ENCODE measurements at places on chromosomes 6 and 20.
A peak's percentile ranks its signal among the peaks of the same experiment; 100 is the strongest.

- no peak for DNase-seq
Observed at GRCh38 chr6:159311618-159312017, 142.4 kb downstream of the FNDC1 start.

DNA sequence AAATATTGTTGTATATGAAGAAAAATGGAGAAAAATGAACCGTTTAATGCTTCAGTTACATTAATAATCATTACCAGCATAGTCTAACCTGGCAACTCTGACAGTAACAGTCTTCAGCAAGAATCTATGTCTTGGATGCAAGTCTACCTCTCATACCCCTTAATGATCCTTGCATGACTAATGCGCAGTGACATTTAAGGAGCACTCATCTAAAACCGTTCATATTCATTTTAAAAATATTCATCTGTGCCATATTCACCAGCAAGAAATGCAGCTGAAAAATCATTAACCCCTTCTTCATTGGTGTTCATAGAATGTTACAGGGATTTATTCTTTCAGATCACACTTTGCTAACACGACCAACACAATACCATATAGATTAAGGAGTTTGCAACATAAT lies 227.2 kb upstream of the ASCC3 start:
- DNase-seq, result no peak

DNA sequence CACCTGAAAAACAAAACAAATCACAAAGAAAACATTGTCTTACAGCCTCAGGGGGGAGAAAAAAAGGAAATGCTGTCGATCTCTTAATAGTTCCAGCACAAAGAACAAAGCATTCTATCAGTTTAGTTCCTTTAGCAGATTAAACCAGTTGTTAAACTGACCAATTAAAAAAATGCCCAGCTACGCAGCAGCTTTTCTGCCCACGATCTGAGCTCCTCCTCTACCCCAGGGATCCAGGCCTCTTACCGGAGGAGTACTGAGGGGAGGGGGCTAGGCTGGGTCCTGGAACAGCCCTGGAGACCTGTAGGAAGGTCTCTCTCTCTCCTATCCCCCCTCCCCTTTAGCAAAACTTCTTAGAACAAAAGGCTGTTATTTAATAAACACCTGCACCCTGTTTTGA lies 13.4 kb downstream of the PTK7 start:
- no peak for DNase-seq

DNA sequence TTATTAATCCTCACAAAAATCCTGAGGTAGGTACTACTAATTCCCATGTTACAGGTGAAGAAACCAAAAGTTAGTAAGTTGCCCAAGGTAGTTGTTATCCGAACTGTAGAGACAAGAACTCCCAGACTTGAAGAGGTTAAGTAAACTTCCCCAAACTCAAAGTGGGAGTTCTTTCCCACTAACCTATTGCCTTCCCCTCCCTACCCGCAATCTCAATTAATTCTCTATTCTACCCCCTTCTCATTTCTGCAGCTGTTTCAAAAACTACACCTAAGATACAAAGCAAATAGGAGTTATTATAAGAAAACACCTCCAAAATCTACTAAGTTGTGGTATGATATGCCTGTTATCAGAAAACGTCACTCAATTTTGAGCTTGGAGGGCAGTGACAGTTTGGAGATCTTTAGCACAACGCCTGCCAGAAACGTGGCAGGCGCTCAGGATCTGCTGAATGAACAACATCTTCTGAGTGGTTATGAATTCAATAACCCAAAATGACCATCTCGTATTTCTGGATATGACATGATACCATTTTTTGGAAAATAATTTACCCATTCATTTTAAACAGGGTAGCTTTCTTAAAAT lies 7.1 kb downstream of the CSNK2A1 start:
- no peak for DNase-seq

GRCh38 chr6:139547804-139548203 lies 173.4 kb upstream of the CITED2 start:
- no peak for DNase-seq

- no peak for DNase-seq
Observed at GRCh38 chr6:135434991-135435390, 62.5 kb downstream of the AHI1 start.

DNA sequence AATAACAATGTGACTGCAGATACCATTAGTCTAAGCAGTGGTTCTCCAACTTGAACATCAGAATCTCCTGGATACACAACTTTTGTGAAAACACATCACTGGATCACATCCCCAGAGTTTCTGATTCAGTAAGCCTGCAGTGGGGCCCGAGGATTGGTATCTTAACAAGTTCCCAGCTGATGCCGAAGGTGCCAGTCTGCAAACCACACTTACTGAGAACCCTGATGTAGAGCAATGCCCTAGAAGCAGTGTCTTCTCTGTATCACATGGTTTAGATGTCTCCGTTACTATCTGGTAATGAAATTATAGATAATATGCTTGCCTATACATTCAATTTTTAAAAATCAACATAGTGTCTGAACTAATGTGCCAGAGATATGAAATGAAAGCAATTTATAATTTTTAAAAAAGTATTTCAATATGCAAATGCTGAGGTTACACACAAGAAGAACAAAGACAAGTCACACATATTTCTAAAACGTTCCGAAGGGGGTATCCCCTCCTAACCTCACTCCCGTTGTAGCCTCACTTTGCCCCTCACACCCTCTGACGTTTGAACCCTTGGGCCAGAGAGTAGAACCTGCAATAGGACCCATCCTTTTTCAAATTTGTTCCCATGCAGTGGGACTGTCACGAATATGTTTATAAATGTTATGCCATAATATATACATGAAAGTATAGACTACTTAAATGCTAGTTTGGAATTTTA lies 115.4 kb upstream of the SAMD5 start:
- DNase-seq, result no peak

- DNase-seq, result no peak
Observed at GRCh38 chr6:44915111-44915510, 413.0 kb upstream of the RUNX2 start.

DNA sequence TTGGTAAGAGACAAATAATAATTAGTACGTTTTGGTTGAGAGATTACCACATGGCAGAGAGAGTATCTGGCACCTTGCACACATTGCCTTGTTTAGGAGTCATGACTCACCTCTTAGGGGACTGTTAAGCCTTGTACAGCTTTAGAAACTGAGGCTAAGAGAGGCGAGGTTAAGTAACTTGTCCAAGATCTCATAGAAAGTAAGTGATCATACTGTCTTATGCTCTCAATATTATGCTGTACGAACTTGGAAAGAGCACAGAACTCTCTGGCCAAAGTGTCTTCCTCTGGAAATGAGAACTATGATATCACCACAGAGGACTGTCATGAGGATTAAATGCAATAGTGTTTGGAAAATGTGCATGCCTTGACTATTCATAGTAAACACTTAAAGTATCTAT lies 249.0 kb downstream of the UTRN start:
- no peak for DNase-seq

GRCh38 chr6:140353536-140353935 lies 979.1 kb upstream of the CITED2 start:
- DNase-seq, result no peak

DNA sequence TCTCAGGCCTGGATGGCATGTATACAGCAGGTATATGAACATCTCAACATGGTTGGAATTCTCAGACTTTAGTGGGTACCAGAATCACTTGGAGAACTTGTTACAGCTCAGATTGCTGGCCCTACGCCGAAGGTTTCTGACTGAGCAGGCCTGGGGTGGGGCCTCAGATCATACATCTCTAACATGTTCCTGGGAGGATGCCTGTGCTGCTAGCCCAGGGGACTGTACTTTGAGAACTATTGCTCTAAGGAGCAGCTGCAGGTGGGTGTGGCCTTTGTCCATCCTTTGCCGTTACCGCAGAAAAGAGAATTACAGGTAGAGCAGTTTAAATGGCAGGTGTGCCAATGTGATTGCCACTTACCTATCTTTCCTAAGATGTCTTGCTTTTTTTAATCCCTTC lies 310.5 kb upstream of the JAG1 start:
- no peak for DNase-seq

DNA sequence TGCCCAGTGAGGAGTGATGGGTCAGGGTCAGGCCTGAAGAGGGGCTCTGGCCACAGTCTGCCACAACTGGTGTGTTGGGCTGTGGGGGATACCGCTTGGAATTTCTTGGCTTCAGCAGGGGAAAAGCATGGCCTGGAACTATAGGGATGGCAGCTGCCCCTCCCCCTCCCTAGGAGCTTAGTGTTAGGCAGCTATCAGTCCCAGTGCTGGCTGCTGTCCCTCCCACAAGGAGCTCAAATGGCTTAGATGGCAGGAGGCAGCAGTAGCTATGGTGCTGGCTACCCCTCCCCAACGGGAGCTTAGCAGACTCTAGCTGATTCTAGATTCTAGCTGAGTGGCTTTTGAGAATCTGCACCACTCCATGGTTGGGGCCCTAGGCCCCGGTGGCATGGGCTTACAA lies 414.5 kb upstream of the HSF2 start:
- DNase-seq, result peak; percentile 5

DNA sequence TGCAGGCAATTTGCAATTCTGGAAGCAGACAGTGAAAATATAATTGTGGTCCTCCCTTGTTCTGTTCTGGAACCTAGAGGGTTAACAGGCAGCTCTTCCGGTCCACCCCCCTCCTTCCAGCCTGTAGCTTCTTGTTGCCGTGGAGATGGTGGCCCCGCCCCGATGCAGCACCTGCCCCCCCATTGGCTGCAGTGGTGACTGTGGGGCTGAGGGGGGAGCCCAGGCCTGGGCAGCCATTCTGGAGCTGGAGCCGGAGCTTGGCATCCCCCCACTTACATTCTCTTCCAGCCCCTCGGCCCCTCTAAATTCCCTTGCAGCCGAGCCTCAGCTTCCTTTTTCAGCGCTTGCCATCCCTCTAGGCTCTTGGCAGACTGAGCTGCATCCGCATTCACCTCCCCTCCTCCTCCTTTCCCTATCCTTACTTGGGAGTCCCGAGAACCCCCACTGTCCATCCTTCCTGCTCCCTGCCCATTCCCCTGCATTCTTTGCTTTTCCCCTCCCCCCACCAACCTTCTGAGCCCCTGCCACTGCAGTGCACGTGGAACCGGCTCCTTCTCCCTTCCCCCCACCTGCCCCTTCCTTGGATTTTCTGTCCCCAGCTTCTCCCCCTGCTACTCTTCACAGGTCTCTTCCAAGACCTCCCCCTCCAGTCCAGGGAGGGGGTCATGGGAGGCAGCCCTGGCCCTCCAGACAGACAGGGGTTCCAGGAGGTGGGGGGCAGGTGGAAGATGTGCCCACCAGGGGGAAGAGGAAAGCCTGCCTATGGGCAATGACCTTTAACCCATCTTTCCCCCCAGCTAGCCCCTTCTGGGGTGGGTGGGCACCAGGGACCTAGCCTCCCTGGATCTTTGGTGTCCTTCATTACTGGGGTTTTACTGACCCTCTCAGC lies 11.4 kb downstream of the SYNGAP1 start:
- peak; percentile 89 for DNase-seq

DNA sequence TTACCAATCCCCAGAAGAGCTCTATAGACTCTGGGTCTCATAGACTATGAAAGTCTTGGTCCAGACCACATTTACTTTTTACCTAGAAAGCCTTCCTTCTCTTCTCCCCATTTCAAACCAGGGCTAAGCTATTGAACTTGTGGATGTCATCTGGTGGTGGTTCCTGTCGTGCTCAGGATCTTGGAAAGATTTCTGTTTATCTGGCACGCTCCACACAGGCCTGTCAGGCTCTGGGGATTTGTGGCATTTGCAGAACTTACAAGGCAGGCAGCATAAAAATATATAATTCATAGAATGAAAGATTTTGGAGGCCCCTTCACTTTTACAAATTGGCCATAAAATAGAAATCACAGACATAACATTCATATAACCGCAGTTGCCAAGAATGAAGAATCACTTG lies 188.1 kb downstream of the UST start:
- DNase-seq, result no peak

DNA sequence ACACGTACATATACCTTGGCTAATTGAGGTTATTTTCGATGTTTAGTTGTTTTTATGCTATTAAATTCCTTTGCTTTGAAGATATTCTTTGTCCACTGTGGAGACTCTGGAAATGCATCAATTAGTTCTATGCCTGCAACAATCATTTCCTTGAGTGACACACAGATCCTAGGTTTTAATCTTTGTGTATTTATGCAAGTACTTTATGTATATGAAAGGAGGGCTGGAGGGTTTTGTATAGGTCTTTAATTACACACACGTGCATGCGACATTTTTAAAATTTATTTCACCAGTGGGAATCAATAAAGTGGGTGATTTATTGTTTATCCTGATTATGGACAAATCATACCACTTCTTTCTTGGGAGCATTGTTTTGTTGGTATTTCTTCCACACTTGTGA lies 57.3 kb downstream of the ZFAND3 start:
- no peak for DNase-seq

DNA sequence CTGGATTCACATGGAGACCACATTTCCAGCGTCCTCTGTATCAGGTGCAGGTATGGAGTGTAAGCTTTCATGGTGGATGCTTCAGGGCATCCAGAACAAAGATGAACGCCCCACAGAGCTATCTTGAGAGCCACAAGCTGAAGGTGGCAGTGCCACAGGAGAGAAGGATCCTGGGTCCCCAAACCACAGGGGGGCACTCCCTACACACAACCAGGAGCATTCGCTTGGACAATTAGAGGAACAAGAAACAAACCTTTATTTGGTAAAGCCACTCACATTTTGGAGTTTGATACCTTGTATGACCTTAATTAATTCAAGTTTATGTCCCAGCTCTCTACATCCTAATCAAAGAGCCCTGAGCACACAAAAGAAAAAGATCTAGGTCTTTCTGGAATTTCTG lies 406.3 kb downstream of the PREX1 start:
- no peak for DNase-seq

DNA sequence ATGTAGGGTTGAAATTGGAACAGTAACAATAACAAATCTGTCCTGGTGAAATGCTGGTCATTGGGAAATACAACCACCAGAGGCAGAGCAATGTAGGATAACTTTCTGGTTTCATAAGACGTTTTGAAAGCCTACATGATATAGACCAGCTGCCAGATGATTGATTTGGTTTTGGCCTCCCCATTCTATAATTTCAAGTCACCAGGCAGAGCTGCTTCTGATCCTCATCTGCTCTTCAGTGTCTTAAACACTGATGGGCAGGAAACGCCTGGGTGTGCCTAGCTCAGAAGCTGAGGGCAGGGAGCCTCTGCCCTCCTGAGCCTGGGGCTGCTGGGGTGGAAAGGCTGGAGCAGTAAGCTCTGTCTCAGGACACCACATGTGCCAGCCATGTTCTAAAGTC lies 24.5 kb downstream of the DHX35 start:
- DNase-seq, result no peak
